ENCODE measurements at places on chromosomes 6 and 20. TPM values are rescaled to one million over a fixed set of nuclear protein-coding genes. Genes with fewer than 3 reads are reported as not detected.
A peak's percentile ranks its signal among the peaks of the same experiment; 100 is the strongest.

Gene ID4
- total RNA-seq = 2.8 TPM

- no peaks in the 10 kb centered on the region for H3K27me3 ChIP-seq
- H3K4me3 ChIP-seq = no peak overlapping the region
- no peaks in the 10 kb centered on the region for H3K36me3 ChIP-seq
These were observed 126.9 kb downstream of the ID4 start for GRCh38 chr6:19964115-19964514.

GRCh38 chr20:48824830-48825565 lies 2.8 kb downstream of the PREX1 start:
- H3K27me3 ChIP-seq = no peaks in the 10 kb centered on the region
- peak overlapping the region; percentile 59 for H3K4me3 ChIP-seq
- H3K4me1 ChIP-seq = peaks cover 34% of the 10 kb centered on the region
- DNase-seq = no peak
- peak overlapping the region; percentile 66 for H3K27ac ChIP-seq
- no peaks in the 10 kb centered on the region for H3K36me3 ChIP-seq

DNA sequence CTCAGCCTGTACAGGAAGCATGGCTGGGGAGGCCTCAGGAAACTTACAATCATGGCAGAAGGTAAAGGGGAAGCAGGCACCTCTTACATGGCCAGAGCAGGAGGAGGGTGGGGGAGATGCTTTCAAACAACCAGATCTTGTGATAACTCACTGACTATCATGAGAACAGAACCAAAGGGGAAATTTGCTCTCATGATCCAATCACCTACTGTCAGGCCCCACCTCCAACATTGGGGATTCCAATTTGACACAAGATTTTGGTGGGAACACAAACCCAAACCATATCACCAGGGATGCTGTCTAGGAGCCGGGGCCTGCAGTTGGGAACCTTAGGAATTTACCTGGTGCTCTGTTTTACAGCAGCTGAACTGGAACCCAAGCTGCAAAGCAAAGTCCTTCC lies 191.1 kb upstream of the CITED2 start:
- H3K4me1 ChIP-seq = no peaks in the 10 kb centered on the region
- H3K27ac ChIP-seq = no peak overlapping the region
- H3K36me3 ChIP-seq = no peaks in the 10 kb centered on the region
- no peaks in the 10 kb centered on the region for H3K27me3 ChIP-seq
- DNase-seq = no peak

DNA sequence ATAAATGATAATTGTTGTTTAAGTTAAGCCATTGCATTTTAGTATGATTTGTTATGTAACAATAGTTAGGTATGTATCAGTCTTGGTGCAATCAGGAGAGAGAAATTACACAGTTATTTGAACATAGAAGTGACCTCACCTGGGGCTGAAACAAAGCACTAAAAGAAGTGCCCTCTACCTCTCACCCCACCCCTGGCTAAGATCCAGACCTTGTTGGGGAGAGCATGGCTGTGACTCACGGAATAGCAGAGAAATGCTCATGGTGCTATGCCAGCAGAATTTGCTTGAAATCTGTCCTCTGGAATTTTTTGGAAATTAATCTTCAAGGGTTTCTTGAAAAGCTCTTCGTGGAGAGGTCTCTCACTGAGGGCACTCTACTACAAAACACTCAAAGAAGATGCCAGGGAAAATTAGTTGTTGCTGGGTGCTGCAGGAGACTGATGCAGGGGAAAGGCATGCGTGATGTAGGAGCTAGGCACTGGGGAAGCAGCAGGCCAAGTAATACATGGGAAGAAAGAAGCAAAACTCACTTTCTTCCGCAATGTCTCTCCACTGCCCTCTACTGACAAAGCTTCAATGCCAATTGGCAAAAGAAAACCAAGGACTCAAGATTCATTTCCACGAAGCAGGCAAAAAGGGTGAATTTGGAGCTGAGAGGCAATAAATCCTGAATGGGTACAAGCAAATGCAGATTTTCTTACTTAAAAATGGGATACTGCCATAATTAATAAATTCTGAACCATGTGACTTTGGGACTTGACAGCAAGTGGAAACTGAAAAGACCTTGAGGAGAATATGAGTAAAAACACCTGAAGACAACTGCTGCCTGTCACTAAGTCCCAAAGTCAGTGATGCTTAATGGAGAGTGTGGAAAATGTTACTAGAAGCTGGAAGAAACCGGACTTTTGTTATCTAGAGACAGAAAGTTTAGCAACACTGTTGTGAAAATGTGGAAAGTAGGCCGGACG lies 136.3 kb upstream of the ZNF184 start:
- H3K27me3 ChIP-seq = no peaks in the 10 kb centered on the region
- no peak overlapping the region for H3K4me3 ChIP-seq
- H3K36me3 ChIP-seq = no peaks in the 10 kb centered on the region
- no peak for DNase-seq
- H3K4me1 ChIP-seq = no peaks in the 10 kb centered on the region
- H3K27ac ChIP-seq = no peak overlapping the region

DNA sequence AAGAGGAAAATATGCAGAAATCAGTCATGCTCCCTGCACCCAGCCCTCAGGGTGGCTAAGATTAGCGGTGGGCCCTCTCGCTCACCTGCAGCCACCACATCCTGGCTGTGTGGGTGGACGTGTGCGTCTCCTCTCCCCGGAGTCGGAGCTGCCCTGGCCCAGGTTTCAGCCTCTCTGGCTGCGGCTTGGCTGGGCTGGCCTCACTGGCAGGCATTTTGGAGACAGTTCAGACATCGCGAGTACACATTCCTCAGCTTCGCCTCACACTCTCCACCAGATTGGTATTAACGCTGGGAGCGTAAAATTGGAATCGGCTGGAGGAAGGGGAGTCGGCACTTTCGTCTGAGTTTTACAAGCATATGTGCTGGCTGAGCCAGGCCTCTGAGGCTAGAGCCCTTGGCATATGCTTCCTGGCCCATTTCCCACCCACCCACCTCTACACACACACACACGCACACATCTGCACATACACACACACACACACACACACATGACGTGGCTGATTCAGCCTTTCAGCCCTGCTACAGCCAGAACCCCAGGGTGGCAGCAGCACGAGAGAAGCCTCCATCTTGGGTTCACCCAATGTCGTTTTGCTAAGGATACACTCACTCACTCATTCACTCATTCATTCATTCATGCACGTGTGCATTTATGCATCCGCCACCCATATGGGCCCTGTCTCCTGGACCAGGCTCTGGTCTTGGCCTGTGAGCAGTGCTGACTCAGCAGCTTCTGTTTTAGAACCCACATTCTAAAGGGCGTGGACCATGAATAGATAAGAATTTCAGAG lies 42.9 kb downstream of the BCAS4 start:
- H3K27me3 ChIP-seq = no peaks in the 10 kb centered on the region
- H3K4me1 ChIP-seq = no peaks in the 10 kb centered on the region
- DNase-seq = no peak
- H3K36me3 ChIP-seq = no peaks in the 10 kb centered on the region
- no peak overlapping the region for H3K27ac ChIP-seq

- DNase-seq = no peak
- no peak overlapping the region for H3K27ac ChIP-seq
- no peaks in the 10 kb centered on the region for H3K27me3 ChIP-seq
These were observed 101.5 kb downstream of the POPDC3 start for GRCh38 chr6:105078386-105078708.

DNA sequence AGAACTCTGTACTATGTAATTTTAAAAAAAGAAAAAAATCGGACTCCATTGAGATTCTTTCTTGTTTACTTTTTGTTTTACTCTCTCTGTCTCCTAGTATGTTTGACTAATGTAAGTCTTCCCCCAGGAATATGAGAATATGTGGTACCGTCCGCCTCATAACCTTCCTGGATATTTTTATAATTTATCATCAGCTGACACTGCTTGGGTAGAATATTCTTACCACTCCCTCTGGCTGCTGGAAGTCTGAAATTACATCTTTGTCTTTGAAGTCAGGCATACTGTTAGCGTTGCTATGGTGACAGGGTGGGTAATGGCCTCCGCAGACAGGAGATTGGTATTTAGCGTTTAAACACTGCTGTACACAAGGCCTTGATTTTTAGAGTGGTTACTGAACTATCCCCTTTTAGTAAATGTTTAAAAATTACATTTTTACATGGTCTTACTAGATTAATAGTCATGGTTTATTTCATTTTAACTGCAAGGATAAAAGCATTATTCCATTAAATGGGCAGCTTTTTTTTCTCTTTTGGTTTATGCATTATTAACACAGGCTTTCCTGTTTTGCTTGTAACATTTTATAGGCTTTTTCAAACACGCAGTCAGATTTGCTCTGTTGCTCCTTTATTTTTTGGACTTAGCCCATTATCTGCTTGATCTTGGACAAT lies 176.4 kb downstream of the ARID1B start:
- H3K27ac ChIP-seq = no peak overlapping the region
- H3K36me3 ChIP-seq = no peaks in the 10 kb centered on the region
- no peaks in the 10 kb centered on the region for H3K27me3 ChIP-seq

DNA sequence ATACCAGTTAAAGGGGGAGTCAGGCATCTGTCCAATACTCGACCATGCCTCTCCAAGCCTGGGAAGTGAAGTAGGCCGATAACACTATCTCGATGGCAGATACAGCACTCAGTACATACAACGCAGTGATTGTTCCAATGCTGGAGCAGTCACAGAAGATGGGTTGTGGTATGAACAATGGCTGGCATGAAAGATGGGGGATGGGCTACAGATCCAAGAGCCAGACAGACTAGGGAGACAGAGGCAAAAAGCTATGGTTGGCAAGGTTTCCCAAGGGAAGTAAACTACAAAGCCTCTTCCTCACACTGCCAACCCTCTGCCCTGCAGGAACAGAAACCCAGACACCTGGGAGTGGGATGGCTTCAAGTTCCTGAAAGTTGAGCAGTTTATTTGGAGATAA lies 19.2 kb downstream of the FKBP1A start:
- H3K27me3 ChIP-seq = no peaks in the 10 kb centered on the region
- no peak for DNase-seq
- no peak overlapping the region for H3K27ac ChIP-seq

DNA sequence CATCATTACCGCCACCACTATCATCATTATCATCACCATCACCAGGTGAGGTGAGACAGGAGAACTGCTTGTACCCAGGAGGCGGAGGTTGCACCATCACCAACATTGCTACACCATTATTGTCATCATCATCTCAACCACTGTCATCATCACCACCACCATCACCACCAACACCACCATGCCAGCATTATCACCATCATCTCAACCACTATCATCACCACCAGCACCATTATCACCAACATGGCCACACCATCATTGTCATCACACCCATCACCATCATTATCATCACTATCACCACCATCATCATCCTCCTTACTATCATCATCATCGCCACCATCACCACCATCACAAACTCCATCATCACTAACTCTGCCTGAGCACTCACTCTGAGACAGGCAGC lies 661.8 kb upstream of the DEFB115 start:
- H3K36me3 ChIP-seq = no peaks in the 10 kb centered on the region
- H3K4me3 ChIP-seq = no peak overlapping the region
- DNase-seq = no peak
- H3K4me1 ChIP-seq = no peaks in the 10 kb centered on the region

DNA sequence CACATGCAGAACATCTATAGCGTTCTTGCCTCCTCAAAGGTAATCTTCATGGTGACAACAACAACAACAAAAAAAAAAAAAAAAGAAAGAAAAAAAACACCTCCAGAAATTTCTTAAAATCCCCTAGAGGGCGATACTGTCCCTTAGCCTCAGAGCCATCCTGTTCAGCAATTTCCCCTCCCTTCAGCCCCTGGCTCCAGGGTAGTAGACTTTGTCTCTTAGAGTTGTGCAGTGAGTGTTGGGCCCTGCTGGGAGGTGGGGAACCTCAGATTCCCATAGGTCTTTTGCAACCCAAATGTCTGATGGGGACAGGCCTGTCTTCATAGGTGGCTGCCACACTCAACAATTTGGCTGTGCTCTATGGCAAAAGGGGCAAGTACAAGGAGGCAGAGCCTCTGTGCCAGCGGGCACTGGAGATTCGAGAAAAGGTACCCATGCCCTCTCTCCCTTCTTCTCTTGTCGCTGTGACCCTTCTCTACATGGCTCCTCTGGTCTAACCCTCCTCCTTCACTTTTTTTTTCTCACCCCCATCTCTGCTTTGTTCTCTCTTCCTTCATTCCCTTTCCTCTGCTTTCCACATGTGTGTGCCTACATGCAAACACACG lies 6.0 kb upstream of the PTK7 start:
- no peak overlapping the region for H3K27ac ChIP-seq
- no peaks in the 10 kb centered on the region for H3K4me1 ChIP-seq
- no peaks in the 10 kb centered on the region for H3K27me3 ChIP-seq
- peaks cover 86% of the 10 kb centered on the region for H3K36me3 ChIP-seq

- H3K4me1 ChIP-seq = no peaks in the 10 kb centered on the region
- no peaks in the 10 kb centered on the region for H3K27me3 ChIP-seq
- H3K27ac ChIP-seq = no peak overlapping the region
- no peak overlapping the region for H3K4me3 ChIP-seq
- no peak for DNase-seq
- no peaks in the 10 kb centered on the region for H3K36me3 ChIP-seq
These were observed 74.1 kb upstream of the PAK5 start for GRCh38 chr20:9912858-9913434.

- no peaks in the 10 kb centered on the region for H3K27me3 ChIP-seq
- H3K27ac ChIP-seq = no peak overlapping the region
- H3K4me3 ChIP-seq = no peak overlapping the region
- H3K4me1 ChIP-seq = no peaks in the 10 kb centered on the region
These were observed 7.8 kb downstream of the HCRTR2 start for GRCh38 chr6:55182016-55182650.

GRCh38 chr6:113539202-113539601 lies 317.9 kb upstream of the MARCKS start:
- H3K27ac ChIP-seq = no peak overlapping the region
- H3K27me3 ChIP-seq = no peaks in the 10 kb centered on the region
- no peaks in the 10 kb centered on the region for H3K4me1 ChIP-seq

- DNase-seq = no peak
- H3K4me3 ChIP-seq = no peak overlapping the region
- no peaks in the 10 kb centered on the region for H3K36me3 ChIP-seq
- H3K27me3 ChIP-seq = no peaks in the 10 kb centered on the region
- no peak overlapping the region for H3K27ac ChIP-seq
These were observed 227.6 kb downstream of the BMP7 start for GRCh38 chr20:57038608-57039440.

DNA sequence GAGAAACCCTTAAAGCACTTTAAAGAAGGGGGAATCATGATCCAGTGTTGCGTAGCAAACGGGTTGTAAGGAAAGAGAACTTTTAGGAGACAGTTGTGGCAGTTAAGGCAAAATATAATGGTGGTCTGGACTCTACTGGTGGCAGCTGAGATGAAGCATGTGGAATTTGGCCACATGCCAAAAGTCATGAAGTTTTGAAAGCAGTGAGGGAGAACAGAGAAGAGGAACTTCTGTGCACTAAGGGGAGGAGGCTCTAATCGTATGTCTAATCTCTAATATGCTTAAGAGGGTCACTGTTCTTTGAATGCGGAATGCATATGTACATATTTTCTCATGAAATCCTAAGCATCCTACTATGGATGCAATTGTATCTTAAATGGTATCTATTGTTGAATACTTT lies 91.5 kb downstream of the RIMS1 start:
- DNase-seq = no peak
- H3K27me3 ChIP-seq = no peaks in the 10 kb centered on the region
- H3K4me1 ChIP-seq = no peaks in the 10 kb centered on the region
- H3K36me3 ChIP-seq = no peaks in the 10 kb centered on the region
- H3K4me3 ChIP-seq = no peak overlapping the region

Gene RNGTT
- 44.6 TPM for total RNA-seq

Gene BTNL2
- not detected for total RNA-seq

Data from Peyer's patch (tissue), 4 donors.